ENCODE measurements at places on chromosomes 3 and 15. TPM values are rescaled to one million over a fixed set of nuclear protein-coding genes. Genes with fewer than 3 reads are reported as not detected.

MAGI1 gene
- 12.4 TPM for polyA plus RNA-seq

C3orf85 gene
- not detected for polyA plus RNA-seq

DUSP7 gene
- polyA plus RNA-seq: 21.6 TPM

CD96 gene
- polyA plus RNA-seq: 0.17 TPM

SEC22A gene
- not detected for polyA plus RNA-seq

ITIH4 gene
- 37.7 TPM for polyA plus RNA-seq

SKOR1 gene
- not detected for polyA plus RNA-seq

CSTA gene
- 0.42 TPM for polyA plus RNA-seq

ZNF197 gene
- 19.1 TPM for polyA plus RNA-seq

MST1R gene
- 2.6 TPM for polyA plus RNA-seq

SAMD7 gene
- not detected for polyA plus RNA-seq

LMAN1L gene
- not detected for polyA plus RNA-seq

TMEM212 gene
- polyA plus RNA-seq: not detected

KNG1 gene
- polyA plus RNA-seq: 0.07 TPM

NFKBIZ gene
- 2.0 TPM for polyA plus RNA-seq

SLC51B gene
- polyA plus RNA-seq: 1.4 TPM

FBXW12 gene
- 0.39 TPM for polyA plus RNA-seq

TM4SF1 gene
- polyA plus RNA-seq: 50.2 TPM

CCDC33 gene
- polyA plus RNA-seq: 0.22 TPM

PLA1A gene
- polyA plus RNA-seq: 1.2 TPM

LCTL gene
- polyA plus RNA-seq: 0.62 TPM

GOLGA6L10 gene
- 4.0 TPM for polyA plus RNA-seq

KLHL6 gene
- 2.0 TPM for polyA plus RNA-seq

LMCD1 gene
- 242 TPM for polyA plus RNA-seq

ARRDC4 gene
- polyA plus RNA-seq: 22.9 TPM

CD200 gene
- polyA plus RNA-seq: 24.7 TPM

FBLN2 gene
- 44.3 TPM for polyA plus RNA-seq

FAM107A gene
- polyA plus RNA-seq: not detected

PTH1R gene
- not detected for polyA plus RNA-seq

CASR gene
- not detected for polyA plus RNA-seq

PRR20G gene
- polyA plus RNA-seq: not detected

ZNF80 gene
- polyA plus RNA-seq: not detected

CCR3 gene
- not detected for polyA plus RNA-seq

TRIM42 gene
- not detected for polyA plus RNA-seq

ZDHHC23 gene
- polyA plus RNA-seq: 0.59 TPM

TEX55 gene
- not detected for polyA plus RNA-seq

ZNF501 gene
- 7.4 TPM for polyA plus RNA-seq

ETV5 gene
- 27.0 TPM for polyA plus RNA-seq

C15orf62 gene
- polyA plus RNA-seq: 0.99 TPM

ILDR1 gene
- 0.32 TPM for polyA plus RNA-seq

GOLGA8F gene
- polyA plus RNA-seq: not detected

SCN11A gene
- polyA plus RNA-seq: not detected

FETUB gene
- 0.48 TPM for polyA plus RNA-seq

SMC4 gene
- polyA plus RNA-seq: 78.9 TPM

PIERCE2 gene
- not detected for polyA plus RNA-seq

FOXL2NB gene
- 0.07 TPM for polyA plus RNA-seq

STOML1 gene
- polyA plus RNA-seq: not detected

DUOX2 gene
- polyA plus RNA-seq: not detected

XCR1 gene
- not detected for polyA plus RNA-seq

FRMD5 gene
- polyA plus RNA-seq: 0.22 TPM

GOLGA6B gene
- not detected for polyA plus RNA-seq

BUB1B gene
- polyA plus RNA-seq: 10.6 TPM

PLSCR4 gene
- 17.0 TPM for polyA plus RNA-seq

MOBP gene
- not detected for polyA plus RNA-seq

NTRK3 gene
- polyA plus RNA-seq: 4.5 TPM

WDR93 gene
- 0.20 TPM for polyA plus RNA-seq

TMEM266 gene
- polyA plus RNA-seq: not detected

SUCNR1 gene
- polyA plus RNA-seq: 0.05 TPM

DNAH12 gene
- 0.46 TPM for polyA plus RNA-seq
